ENCODE measurements at places on chromosomes 12 and 14.

GRCh38 chr12:101441461-101442224 lies 33.5 kb upstream of the SPIC start:
- no peak for DNase-seq

DNA sequence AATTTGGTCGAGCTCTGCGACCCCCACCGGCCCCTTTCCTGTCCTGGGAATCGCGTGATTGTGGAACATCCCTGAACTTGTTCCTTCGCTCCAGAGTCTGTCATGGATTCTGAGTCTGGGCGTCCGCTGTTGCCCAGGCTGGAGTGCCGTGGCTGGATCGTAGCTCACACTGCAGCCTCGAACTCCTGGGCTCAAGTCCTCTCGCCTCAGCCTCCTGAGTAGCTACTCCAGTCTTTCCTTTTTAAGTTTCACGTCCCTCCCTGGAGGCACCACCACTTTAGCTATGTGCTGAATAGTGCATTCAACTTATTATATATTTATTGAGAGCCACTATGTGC lies 698 bp downstream of the ACOT6 start:
- DNase-seq: no peak

- DNase-seq: no peak
Measured at GRCh38 chr12:12506496-12506890, 56.2 kb downstream of the DUSP16 start.

- no peak for DNase-seq
Measured at GRCh38 chr12:94563286-94563685, 87.1 kb downstream of the TMCC3 start.
